Ammon's horn (tissue), 1 donor: ENCODE measurements at places on chromosomes 16 and 17.

- DNase-seq: no peak
Measured at GRCh38 chr16:11370084-11370931, 25.0 kb downstream of the RMI2 start.

DNA sequence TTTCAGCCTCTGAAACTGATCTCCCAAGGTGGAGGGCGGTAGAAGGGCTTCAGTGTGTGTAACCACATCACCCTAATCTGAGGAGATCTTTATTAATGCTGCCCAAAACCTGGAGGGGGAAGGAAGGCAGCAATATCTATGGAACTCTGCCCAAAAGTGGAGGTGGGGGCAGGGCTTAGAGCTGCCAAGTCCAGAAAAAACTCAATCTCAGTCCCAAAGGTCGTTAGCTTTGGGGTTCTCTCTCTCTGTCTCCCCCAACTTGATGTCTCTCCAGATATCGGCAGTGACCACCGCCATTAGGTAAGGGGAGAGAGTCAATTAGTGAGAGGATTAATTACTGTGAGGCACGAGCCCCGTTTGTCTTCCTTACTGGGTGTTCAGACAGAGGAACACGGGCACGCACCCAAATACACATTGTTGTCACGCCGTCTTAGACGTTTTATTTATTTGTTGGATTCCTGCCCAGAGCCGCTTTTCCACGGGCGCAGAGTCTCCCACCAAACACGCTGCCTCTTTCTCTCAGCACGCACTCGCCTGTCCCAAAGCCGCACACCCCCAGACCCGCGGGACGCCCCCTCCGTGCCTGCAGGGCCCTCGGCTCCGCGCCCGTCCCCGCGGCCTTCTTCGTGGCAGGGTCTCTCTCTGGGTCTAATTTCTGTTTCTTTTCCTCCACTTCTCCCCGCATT, 5.4 kb upstream of the LHX1 start:
- no peak for DNase-seq

DNA sequence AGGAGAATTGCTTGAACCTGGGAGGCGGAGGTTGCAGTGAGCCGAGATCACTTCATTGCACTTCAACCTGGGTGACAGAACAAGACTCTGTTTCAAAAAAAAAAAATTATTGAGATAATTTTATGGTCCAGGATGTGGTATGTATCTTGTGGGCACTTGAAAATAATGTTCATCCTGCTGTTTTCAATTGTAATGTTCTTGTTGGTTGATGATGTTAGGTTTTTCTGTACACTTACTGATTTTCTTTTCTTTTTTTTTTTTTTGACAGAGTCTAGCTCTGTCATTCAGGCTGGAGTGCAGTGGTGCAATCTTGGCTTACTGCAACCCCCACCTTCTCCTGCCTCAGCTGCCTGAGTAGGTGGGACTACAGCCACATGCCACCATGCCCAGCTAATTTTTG, 29.7 kb downstream of the TBX21 start:
- DNase-seq: no peak

DNA sequence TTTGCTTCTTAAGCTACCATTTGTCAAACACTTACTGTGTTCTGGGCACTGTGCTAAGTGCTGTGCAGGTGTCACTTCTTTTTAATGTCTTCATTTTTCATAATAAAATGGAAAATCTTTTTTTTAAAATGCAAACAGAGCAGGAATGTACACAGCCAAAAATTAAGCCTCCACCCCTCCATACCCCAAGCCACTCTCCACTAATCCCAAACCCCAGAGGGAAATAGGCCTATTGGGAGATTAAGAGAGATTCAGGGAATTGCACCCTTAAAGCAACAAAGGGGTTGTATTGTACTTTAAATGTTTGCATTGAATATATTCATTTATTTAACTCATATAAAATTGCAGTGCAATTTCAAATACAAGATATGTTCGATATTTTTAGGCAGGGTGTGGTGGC, 28.6 kb upstream of the GAN start:
- no peak for DNase-seq

DNA sequence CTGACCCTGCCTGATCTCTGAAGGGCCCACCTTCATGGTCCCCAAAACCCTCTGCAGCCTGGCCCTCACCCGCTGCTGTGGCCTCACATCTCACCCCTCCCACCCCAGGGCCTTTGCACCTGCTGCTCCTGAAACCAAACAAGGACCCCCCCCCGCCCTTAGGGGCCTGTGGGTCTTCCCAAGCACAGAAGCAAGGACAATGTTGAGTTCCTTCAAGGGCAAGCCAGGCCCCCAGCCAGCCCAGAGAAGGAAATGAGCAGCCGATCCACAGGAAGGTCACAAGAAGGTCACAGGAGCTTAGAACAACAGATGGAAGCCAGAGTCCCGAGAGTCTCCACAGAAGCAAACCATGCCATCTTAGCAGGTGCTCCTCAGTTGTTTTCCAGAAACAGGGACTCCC, 493 bp upstream of the PDE6G start:
- DNase-seq: no peak

DNA sequence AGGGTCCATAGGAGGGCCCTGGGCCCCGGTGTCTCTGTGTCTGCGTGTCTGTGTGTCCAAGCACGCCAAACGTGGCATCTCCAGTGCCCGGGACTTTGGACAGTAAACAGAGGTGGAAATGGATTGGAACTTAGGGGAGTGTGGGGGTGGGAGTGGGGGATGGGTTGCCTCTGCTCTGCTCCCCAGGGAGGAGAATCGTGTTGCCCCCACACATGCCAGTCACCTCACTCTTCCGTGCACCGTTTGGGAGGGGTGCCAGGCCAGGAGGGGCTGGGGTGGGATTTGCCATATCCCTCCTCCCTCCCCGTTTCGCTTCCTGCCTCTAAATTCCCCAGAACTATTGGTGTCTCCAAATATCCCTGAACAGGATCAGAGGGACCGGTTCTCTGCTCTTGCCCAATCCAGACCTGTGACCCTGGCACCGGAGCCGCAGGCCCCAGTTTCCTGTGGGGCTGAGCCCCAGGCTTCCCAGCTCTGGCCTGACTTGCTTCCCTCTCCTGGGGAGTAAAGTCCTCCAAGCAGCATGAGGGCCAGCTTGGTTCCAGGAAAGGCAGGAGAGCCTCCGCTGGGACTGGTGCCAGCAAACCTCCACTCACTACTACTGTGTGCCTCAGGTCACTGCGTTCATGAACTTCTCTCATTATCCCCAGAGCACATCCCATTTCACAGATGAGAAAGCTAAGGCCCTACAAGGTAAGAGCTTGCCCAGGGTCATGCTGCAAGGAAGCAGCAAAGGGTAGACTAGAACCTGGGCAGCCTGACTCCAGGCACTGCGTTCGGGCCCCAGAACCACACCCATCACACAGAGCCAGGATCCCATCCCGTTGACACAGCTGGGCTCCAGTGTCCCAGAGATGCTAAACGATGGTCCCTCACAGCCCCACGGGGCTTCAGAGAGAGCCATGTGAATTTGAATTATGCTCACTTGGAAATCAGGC, at the start of gene ASGR1:
Gene ASGR1, minus strand, starts transcription at position 54 of the 938 bp plus-strand sequence. CDS start 807 bp downstream, outside the sequence.
- no peak for DNase-seq

DNA sequence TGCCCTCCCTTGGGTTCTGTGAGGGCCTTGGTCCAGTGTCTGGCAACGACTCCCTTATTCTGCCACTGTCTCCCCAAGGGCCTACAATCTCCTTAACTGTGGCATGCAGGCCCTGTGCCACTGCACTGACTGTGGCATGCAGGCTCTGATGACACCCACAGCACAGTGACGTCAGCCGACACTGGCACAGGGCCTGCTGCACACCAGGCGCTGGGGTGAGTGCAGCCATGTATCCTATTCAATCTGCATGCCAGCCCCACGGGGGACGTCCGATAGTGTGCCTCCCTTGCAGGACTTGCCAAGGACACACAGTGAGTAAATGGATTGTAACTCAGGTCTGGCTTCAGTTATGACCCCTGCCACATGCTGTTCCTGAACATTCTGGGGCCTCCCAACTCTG, 39.8 kb upstream of the RASD1 start:
- peak; percentile 79 for DNase-seq

DNA sequence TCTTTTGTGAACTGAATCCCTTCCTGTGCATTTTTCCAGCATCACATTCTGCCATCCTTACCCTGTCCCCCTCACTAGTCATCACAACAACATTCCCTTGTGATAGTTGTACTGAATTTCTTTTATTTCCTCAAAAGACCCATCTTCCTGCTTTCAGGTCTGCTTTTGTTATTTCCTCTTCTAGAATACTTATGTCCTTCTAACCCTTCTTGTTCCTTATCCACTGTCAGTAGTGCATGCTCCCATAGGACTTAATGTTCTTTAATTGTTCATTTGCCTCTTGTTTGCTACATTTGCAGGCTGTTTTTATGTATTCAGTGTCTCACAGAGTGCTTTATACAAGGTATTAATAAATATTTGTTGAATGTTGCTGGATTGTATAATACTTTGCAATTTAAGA, 73.0 kb downstream of the BCAS3 start:
- no peak for DNase-seq

DNA sequence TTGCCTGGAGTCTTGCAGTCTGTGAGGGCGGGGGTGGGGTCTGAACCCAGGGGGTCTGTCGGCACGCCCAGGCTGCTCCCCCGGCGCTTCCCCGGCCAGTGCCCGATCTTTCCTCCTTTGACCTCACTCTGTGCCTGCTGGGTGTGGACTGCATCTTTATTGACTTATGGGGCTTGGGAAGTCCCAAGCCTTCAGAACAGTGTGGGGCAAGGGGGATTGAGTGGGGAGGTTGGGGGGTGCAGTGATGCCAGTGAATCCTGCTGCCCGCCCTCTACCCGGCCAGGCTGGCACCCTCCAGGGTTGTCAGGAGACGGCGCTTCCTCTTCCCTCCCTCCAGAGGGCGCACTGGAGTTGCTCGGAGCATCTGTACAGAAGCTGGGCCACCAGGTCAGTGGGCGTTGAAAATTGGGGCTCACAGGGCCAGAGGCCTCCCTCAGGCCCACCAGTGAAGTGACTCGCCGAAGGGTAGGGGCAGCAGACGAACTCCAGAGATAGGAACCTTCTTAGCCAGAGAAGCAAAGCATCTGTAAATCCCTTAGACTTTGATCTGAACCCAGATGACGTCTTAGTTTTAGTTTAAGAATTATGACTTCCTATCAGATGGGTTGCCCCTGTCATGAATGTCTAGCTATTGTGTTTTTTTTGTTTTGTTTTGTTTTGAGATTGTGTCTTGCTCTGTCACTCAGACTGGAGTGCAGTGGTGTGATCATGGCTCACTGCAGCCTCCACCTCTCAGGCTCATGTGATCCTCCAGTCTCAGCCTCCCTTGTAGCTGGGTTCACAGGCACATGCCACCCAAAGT, 184.8 kb upstream of the CIBAR2 start:
- DNase-seq: peak; percentile 62

DNA sequence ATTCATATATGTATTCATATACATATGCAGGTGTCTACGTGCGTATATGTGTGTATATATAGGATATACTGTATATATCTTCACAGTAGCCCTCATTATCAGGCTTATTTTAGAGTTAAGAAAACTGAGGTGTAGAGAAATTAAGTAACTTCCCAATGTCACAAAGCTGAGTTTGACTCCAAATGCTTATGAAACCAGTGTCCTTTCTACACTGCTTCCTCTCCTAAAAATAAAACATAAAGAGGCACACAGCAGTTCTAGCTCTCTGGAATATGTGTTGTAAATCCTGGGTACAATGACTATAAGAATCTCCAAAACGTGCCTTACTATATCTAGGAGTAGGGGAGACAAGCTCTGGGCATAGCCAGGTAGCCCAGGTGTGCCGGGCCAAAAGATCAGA, 40.0 kb upstream of the CCL1 start:
- no peak for DNase-seq

- DNase-seq: no peak
Measured at GRCh38 chr17:77602062-77602746, 356.3 kb upstream of the TNRC6C start.

DNA sequence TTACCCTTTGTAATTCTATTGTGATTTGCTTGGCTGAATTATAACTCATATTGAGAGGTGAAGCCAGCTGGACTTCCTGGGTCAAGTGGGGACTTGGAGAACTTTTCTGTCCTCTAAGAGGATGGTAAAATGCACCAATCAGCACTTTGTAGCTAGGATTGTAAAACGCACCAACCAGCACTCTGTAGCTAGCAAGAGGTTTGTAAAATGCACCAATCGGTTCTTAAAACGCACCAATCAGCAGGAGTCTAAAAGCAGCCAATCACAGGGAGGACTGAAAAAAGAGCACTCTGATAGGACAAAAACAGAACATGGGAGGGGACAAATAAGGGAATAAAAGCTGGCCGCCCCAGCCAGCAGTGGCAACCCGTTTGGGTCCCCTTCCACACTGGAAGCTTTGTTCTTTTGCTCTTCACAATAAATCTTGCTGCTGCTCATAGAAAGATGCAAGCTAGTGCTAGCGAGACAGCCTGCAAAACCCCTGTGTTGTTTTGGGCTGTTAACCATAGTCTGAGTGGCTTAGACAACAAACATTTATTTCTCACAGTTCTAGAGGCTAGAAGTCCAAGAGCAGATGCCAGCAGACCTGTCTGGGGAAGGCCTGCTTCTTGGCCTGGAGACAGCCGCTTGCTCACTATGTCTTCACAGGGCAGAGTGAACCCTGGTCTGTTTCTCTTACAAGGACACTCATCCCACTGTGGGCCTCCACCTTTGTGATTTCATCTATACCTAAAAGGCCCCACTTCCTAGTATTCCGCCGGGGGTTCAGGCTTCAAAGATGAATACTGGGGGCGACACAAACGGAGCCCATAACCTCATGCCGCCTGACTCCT, 39.0 kb upstream of the CRISPLD2 start:
- no peak for DNase-seq

- DNase-seq: no peak
Measured at GRCh38 chr17:56178203-56178602, 24.9 kb downstream of the ANKFN1 start.

- DNase-seq: no peak
Measured at GRCh38 chr16:27558434-27558833, 8.5 kb downstream of the KATNIP start.

GRCh38 chr17:39405436-39405835, 4.0 kb upstream of the FBXL20 start:
- DNase-seq: no peak

DNA sequence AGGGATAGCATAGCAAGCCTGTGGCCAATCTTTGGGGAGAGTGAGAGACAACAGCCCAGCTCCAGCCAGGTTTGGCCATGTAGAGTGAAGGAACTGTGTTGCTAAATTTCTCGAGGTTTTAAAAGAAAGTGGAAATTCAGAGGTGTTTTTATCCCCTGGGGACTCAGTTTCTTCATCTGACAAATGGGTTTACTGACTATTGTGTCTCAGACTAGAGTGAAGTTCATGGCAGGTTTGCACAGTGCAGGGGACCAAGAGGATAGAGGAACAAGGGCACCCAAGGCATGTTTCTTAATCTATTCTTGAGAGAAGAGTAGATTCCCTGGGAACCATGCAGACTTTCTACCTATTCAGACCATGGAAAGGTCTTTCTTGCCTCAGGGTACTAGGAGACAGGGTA, 555.8 kb upstream of the C16orf82 start:
- no peak for DNase-seq
